Heart left ventricle (tissue), 16 donors: ENCODE measurements at places on chromosomes 6 and 20.
A peak's percentile ranks its signal among the peaks of the same experiment; 100 is the strongest.

DNA sequence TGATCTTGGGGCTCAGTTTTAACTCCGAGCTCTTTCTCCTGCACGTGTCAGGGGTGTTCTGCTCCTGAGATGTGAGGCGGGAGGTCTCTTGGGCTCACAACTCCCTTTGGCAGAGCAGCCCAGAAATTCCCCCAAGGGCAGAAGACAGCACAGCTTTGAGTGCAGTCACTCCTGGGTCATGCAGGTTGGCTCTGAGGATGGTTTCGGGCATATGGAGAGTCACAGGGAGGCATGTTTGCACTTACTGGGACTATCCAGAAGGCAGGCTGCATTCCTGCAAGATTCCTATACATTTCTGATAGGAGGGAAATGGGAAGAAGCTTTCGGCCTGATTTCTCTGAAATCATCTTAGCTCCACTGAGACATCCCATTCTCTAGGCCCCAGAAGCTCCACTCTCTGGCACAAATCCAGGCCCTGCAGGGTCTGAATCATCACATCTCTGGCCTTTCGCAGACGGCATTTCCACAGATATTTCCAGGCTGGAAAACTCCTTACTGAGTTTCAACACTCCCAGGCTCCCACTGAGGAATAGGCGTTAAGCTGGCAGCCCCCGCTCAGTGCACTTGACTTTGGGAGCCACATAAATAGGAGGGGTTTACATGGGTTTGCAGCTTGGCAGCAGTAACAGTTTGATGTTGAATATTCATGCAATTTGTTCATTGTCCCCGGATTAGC is 39.7 kb downstream of the AGPAT4 start:
- peak; percentile 36 for DNase-seq

- DNase-seq: no peak
Observed at GRCh38 chr6:28553986-28554881, 28.6 kb downstream of the GPX5 start.

DNA sequence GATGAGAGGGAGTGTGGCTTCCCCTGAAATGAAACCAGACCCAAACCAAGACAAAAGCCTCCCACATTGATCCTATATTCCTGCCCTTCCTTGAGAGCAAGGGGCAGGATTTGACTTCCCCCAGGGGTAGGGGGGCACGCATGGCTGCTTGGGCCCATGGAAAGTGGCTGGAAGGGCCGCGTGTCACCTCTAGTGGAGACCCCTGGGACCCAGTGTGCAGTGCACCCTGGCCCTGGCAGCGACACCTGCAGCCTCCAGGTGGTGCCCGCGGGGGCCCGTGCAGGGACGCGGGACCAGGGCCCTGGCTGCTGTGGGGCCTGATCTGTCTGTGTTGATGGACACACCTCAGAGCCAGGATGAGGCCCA is 18.0 kb upstream of the SLCO4A1 start:
- DNase-seq: no peak

DNA sequence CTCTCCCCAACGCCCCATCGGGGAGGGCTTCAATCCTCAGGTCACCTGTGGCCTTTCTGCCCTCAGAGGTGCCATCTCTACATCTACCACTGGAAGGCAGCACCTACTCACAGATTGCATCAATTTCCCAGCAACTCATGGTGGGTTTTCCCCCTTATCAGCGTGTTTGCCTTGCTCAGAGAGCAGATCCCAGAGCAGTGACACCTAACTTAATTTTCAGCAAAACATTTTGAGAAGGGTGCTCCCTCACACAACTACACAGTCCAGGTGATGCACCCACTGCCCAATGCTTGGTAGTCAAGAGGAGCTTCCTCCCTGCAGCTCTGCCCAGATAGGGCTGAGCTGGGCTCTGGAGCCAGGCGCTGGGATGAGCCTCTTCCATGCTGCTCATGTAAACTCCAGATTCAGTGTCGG is 48.2 kb downstream of the PLG start:
- no peak for DNase-seq

- no peak for DNase-seq
Observed at GRCh38 chr6:53107091-53107490, 41.5 kb downstream of the GCM1 start.

DNA sequence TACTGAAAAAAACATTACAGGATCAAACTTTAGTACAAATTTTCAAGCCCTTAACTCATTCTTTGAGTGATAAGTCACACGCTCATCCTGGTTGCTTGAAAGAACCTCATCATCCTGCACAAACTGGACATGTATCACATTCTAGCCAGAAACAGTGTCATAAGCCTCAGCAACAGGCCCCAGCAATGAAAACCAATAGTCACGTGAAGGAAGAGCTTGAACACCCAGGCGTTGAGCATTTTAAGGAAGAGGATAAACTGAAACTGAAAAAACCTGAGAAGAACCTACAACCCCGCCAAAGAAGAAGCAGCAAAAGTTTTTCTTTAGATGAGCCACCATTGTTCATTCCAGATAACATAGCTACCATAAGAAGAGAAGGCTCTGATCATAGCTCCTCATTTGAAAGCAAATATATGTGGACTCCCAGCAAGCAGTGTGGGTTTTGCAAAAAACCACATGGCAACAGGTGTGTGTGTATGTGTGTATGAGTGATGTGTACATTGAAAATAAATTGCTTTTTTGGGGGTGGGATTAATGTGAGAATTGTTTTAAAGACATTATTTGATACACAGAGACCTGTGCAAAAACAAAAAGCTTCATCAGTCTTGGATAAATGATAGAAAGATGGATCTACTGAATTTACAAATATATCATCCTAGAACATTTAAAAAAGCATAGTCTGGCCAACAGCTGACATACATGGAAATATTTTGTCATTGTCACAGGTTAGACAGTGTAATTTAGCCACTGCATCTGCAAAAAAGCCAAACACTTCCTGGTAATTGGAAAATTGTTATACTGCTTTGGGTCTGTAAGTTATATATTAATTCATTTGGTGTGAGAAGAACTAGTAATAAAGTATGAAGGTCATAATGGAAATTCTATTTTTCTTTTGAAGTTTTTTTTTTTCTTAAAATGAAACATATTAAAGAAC is 50.1 kb downstream of the PHF3 start:
- no peak for DNase-seq
